ENCODE measurements at places on chromosomes 7 and 10.

DNA sequence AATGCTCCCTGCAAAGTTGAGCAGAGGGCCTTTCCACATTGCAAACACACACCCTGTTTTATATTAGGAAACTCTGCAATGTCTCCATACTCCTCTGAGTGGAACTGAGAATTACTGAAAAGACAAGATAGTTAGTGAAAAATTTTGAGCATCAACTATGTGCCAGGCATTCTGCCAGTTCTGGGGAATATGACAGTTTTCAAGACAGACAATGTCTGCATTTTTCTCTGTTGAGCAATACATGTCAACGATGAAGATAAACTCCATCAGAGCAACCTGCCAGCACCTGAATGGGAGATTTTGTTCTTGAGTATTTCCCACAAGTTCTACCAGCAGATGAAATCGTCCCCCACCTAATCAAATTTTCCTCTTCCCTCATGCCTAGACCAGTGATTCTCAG is 203.4 kb upstream of the BMPER start:
- no peak for DNase-seq

DNA sequence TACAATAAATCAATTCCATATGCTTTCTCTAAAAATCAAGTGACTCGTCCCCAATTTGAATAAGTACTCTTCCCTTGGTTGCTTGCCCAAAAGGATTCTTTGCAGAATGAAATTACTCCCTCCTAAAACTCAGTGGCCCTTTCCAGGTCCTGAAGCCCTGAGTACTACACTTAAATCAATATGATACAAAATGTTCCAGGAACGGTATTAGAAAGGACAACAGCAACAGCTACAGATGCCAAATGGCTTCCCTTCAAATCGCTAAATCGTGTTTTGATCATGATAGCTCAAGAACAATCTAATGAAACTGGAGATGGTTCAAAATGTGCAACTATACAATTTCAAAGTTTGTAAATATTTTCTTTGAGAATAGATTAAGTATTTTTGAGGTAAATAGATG is 59.4 kb downstream of the TPK1 start:
- no peak for DNase-seq

- DNase-seq = no peak
Observed at GRCh38 chr7:34760271-34760670, 102.3 kb downstream of the NPSR1 start.

- no peak for DNase-seq
Observed at GRCh38 chr10:97598407-97599271, 9.1 kb downstream of the C10orf62 start.

GRCh38 chr10:77068272-77068671 is 569.3 kb downstream of the KCNMA1 start:
- no peak for DNase-seq

GRCh38 chr7:20798081-20798693 is 11.5 kb upstream of the SP8 start:
- no peak for DNase-seq

Data from skeletal muscle cell (primary cell).